SJSA1 (cell line): ENCODE measurements at places on chromosomes 6 and 20. TPM values are rescaled to one million over a fixed set of nuclear protein-coding genes. Genes with fewer than 3 reads are reported as not detected.

RIPPLY2 gene
- total RNA-seq, result not detected in 2 replicates

PCK1 gene
- not detected in 2 replicates for total RNA-seq

OLIG3 gene
- total RNA-seq, result not detected in 2 replicates

ATP6V1G2 gene
- 0.13 TPM in 1 of 2 replicates, not detected in the other for total RNA-seq

PI16 gene
- not detected in 2 replicates for total RNA-seq

FAM83B gene
- total RNA-seq, result not detected in 2 replicates

CD93 gene
- total RNA-seq, result not detected in 2 replicates

- DNase-seq, result peak; percentile 94
These were observed at the start of gene SYTL3 for GRCh38 chr6:158649289-158650143. TSS of gene SYTL3 (plus strand) at chr6:158650054. CDS start at chr6:158663269, 13,215 bp downstream.

GRCh38 chr6:47071681-47072080, 29.5 kb upstream of the ADGRF1 start:
- no peak for DNase-seq

- DNase-seq, result no peak
These were observed 170.2 kb upstream of the PLN start for GRCh38 chr6:118377711-118378414.

DNA sequence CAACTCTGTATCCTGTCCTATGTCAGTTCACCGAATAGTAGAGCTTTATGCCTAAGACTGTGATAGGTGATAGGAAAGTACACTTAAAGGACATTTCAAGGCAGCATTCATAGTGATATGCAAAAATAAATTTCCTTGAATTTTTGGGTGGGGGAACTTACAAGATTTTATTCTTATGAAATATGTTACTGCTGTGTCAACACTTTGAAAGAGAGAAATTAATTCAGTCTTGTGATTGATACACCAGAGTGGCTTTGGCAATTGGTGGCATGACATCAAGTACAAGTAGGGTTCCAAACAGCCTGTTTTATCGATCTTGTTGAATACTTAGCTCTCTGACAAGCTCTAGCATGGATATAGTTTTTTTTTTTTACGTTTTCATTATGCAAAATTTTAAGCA, 72.3 kb downstream of the QKI start:
- DNase-seq, result no peak
